ENCODE measurements at places on chromosomes 12 and 14. TPM values are rescaled to one million over a fixed set of nuclear protein-coding genes. Genes with fewer than 3 reads are reported as not detected.

The ERBB3 gene
- 3.2 TPM for total RNA-seq

GRCh38 chr14:37994846-37995372 lies 212.8 kb upstream of the SSTR1 start:
- no peaks in the 10 kb centered on the region for H3K36me3 ChIP-seq
- no peak overlapping the region for H3K27ac ChIP-seq
- no peak overlapping the region for H3K4me3 ChIP-seq
- no peaks in the 10 kb centered on the region for H3K4me1 ChIP-seq
- H3K27me3 ChIP-seq = no peaks in the 10 kb centered on the region
- no peak for DNase-seq

DNA sequence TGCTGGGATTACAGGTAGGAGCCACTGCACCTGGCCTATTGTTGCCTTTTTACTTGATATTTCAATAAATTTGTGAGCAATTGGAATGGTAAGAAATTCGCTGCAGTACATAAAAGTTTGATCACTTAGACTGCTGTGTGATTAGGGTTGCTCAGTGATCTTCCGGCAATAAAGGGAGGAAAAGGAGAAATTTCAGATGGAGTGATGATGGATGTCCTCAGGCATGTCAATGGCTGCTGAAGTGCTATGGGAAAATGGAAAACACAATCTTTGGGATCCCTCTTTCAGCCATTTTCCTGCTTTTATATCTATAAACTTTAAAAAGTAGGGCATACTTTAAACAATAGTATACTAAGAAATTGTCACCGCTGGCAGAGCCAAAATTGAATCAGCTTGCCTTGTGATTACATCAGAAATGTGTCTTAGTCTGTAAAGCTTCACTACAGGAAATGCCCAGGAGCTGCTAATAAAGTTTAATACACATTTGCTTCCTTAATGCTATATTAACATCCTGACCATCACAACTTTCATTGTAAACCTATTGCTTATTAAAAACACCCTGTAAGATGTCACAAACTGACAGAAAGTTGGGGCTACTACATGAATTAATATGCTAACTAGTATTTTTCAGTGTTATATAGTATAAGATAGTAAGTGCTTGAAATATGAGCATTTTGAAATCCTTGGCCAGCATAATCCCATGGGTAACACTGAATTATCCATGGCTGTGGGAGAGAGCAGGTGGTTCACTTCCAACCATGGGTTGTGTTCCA lies 13.7 kb upstream of the FBXL14 start:
- H3K27ac ChIP-seq = peak overlapping the region; percentile 52
- no peaks in the 10 kb centered on the region for H3K4me1 ChIP-seq
- H3K27me3 ChIP-seq = no peaks in the 10 kb centered on the region
- no peaks in the 10 kb centered on the region for H3K36me3 ChIP-seq
- H3K4me3 ChIP-seq = no peak overlapping the region

DNA sequence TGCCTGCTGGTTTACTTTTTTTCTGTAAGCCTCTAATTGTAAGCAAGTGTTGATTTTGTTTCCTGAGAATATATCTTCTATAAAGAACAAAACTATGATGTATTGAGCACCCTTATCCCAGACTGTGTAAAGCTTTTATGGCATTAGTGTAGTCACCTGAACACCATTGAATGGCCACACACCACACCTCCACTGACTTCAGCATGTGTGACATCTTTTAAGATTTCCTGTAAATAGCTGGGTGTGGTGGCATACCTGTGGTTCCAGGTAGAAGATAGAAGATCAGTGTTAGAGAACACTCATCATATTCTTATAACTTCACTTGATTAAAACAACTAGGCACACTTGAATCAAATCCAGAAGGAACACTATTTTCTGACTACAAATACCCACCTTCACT lies 51.3 kb downstream of the WBP11 start:
- H3K4me1 ChIP-seq = no peaks in the 10 kb centered on the region
- H3K27me3 ChIP-seq = no peaks in the 10 kb centered on the region
- no peaks in the 10 kb centered on the region for H3K36me3 ChIP-seq
- no peak for DNase-seq

DNA sequence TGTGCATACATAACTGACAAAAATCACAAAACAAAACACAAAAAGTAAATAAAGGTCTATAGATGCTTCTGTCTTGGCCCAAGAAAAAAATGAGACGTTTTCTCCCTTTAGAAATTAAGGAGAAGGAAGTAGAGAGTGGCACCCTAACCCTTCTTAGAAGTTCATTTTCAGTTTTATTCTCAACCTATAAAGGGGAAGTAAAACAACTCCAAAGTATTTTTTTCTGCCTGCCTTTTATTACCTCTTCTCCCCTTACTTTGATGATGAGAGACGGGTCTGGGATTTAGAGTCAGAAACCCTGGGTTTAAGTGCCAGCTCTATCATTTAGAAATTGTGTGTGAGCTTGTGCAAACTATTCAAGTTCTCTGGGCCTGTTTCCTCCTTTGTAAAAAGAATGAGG lies 2.8 kb downstream of the PRIM1 start:
- no peak for DNase-seq
- H3K27me3 ChIP-seq = no peaks in the 10 kb centered on the region
- H3K27ac ChIP-seq = no peak overlapping the region
- no peak overlapping the region for H3K4me3 ChIP-seq
- no peaks in the 10 kb centered on the region for H3K4me1 ChIP-seq

- no peak overlapping the region for H3K27ac ChIP-seq
- H3K4me3 ChIP-seq = no peak overlapping the region
- no peaks in the 10 kb centered on the region for H3K36me3 ChIP-seq
- no peaks in the 10 kb centered on the region for H3K4me1 ChIP-seq
- DNase-seq = no peak
- H3K27me3 ChIP-seq = no peaks in the 10 kb centered on the region
These were observed 52.4 kb downstream of the SYT1 start for GRCh38 chr12:78916845-78917480.

- H3K4me1 ChIP-seq = no peaks in the 10 kb centered on the region
- no peak overlapping the region for H3K4me3 ChIP-seq
- DNase-seq = no peak
- H3K27me3 ChIP-seq = no peaks in the 10 kb centered on the region
These were observed 255.9 kb downstream of the MSRB3 start for GRCh38 chr12:65534238-65534841.

The HIP1R gene
- 43.8 TPM for total RNA-seq

GRCh38 chr12:11578461-11578993 lies 70.9 kb upstream of the ETV6 start:
- no peaks in the 10 kb centered on the region for H3K27me3 ChIP-seq
- no peaks in the 10 kb centered on the region for H3K36me3 ChIP-seq
- H3K27ac ChIP-seq = no peak overlapping the region

GRCh38 chr14:103318750-103319419 lies 15.2 kb upstream of the EIF5 start:
- no peaks in the 10 kb centered on the region for H3K4me1 ChIP-seq
- H3K27ac ChIP-seq = no peak overlapping the region
- no peaks in the 10 kb centered on the region for H3K27me3 ChIP-seq
- no peaks in the 10 kb centered on the region for H3K36me3 ChIP-seq
- DNase-seq = no peak

- H3K27me3 ChIP-seq = no peaks in the 10 kb centered on the region
- no peaks in the 10 kb centered on the region for H3K4me1 ChIP-seq
- no peak for DNase-seq
- H3K4me3 ChIP-seq = peak overlapping the region; percentile 68
- peak overlapping the region; percentile 78 for H3K27ac ChIP-seq
- H3K36me3 ChIP-seq = no peaks in the 10 kb centered on the region
These were observed 693 bp downstream of the MAP3K9 start for GRCh38 chr14:70808416-70809224.

The NOS1 gene
- total RNA-seq = 0.04 TPM

DNA sequence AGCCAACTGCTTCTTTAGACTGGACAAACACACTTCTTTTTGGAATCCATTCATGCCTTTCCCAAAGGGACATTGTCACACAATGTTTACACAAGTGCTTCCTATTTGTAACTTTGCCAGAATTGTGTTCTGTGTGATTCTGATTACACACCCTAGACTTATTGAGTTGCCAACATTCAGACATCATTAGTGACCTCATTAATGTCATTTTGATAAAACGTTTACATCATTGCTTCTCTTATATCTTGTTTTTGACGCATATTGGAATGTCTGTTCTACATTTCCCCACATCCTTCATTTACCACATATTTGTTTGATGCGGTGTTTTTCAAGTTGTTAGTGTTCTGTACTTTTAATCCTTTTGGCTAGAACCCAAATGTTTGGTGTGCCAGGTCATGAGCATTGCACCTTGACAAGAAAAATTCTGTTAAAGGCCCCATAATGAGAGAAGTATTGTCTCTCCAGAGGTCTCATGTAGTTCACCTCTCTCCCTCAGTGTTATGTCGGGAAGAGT lies 305.5 kb downstream of the AEBP2 start:
- no peak for DNase-seq
- no peaks in the 10 kb centered on the region for H3K36me3 ChIP-seq
- peak overlapping the region; percentile 54 for H3K27ac ChIP-seq
- no peaks in the 10 kb centered on the region for H3K27me3 ChIP-seq

DNA sequence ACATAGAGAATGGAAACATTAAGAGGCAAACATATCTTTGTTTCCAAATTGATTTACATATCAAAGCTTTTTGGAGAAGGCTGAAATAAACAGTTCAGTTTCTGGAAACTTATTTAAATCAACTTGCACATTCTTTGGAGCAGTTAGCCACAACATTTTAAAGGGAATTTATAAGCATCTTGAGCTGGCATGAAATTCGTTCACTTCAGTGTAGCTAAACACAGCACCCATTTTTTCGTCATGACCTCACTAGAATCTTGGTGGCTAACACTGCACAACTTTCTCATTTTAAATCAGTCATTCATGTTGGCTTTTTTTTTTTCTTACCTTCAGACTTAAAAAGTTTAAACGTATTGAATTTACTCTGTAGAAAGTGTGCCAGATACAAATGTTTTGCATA lies 1139.9 kb upstream of the FLRT2 start:
- H3K27ac ChIP-seq = no peak overlapping the region
- DNase-seq = no peak
- H3K27me3 ChIP-seq = no peaks in the 10 kb centered on the region
- no peak overlapping the region for H3K4me3 ChIP-seq
- no peaks in the 10 kb centered on the region for H3K4me1 ChIP-seq

DNA sequence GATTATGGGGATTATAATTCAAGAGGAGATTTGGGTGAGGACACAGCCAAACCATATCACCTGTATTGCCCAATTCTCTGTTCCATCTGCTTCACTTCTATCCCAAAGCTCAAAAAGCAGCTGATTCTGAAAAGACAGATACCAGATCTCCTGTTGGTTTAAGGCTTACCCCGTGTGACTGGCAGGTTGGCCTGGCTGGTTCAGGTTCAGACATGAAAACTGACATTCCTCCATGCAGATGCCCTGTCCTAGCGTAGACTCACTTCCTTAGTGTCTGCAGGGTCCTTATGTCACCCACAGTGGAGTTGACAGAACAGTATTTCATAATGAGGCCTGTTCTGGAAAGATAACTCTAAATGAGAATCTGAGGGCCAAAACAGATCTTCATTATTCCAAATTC lies 61.1 kb upstream of the FLRT2 start:
- no peaks in the 10 kb centered on the region for H3K27me3 ChIP-seq
- no peak for DNase-seq
- no peak overlapping the region for H3K4me3 ChIP-seq

GRCh38 chr12:43883748-43884147 lies 47.9 kb downstream of the TMEM117 start:
- DNase-seq = no peak
- H3K27ac ChIP-seq = peak overlapping the region; percentile 84
- H3K27me3 ChIP-seq = no peaks in the 10 kb centered on the region
- no peaks in the 10 kb centered on the region for H3K36me3 ChIP-seq

The OR6J1 gene
- not detected for total RNA-seq

GRCh38 chr12:57116580-57117281 lies 5.6 kb upstream of the STAT6 start:
- H3K4me3 ChIP-seq = no peak overlapping the region
- no peaks in the 10 kb centered on the region for H3K27me3 ChIP-seq
- peaks cover 13% of the 10 kb centered on the region for H3K4me1 ChIP-seq

The TSPAN8 gene
- 2.2 TPM for total RNA-seq

The CARMIL3 gene
- not detected for total RNA-seq

Data from right atrium auricular region (tissue), 2 donors.